ENCODE measurements at places on chromosomes 5 and 9.

GRCh38 chr5:154801083-154801482 lies 45.9 kb downstream of the LARP1 start:
- DNase-seq, result no peak

- DNase-seq, result no peak
Measured at GRCh38 chr9:137589441-137590122, 730 bp downstream of the ZMYND19 start.

GRCh38 chr9:89731262-89732182 lies 126.7 kb downstream of the GADD45G start:
- no peak for DNase-seq

DNA sequence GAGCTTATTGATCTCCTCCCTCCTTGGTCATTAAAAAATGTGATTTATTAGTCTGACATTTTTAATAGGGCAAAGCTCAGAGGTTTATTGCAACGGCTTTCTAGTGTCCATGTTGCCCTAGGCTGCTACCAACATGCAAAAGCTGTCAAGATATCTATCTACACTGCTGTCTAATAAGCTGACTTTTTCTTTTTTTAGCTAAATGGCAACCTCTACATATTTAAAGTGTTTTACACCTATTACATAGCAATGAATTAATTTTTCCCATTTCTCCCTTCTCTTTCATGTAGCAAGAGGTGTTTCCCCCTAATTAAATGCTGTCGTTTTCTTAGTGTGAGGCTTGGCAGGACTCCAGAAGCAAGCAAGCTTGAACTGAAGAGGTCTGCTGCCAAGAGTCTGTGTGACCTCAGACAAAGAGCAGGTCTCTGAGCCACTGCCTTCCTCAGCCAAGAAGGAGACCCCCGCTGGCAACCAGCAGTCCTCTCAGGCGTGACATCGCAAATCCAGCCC lies 79.4 kb downstream of the GAS1 start:
- DNase-seq, result no peak

- no peak for DNase-seq
Measured at GRCh38 chr5:67035098-67035740, 161.4 kb downstream of the CD180 start.

DNA sequence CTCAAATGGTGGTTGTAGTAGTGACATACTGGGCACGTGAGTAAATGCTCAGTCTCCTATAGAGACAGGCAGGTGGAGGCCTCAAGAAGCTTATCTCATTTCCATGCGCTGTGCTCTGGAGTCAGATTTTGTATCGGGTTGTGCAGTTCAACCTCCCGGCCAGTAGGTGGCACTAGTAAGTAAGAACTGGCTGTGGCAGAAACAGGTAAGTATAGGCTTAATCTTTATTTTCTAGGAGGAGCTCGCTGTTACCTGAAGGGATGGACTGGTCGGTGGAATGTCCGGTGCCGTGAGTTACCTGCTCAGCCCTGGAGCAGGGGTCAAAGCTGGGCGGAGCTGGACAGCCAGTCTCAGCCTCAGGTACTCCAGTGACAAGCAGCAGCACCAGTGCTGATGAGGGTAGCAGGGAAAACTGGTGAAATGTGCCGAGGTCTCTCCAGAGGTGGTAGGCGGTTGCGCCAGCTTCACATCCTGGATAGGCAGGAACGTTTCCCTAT lies 880.1 kb upstream of the SEMA6A start:
- peak; percentile 2 for DNase-seq
